ENCODE measurements at places on chromosomes 4 and X.
A peak's percentile ranks its signal among the peaks of the same experiment; 100 is the strongest.

DNA sequence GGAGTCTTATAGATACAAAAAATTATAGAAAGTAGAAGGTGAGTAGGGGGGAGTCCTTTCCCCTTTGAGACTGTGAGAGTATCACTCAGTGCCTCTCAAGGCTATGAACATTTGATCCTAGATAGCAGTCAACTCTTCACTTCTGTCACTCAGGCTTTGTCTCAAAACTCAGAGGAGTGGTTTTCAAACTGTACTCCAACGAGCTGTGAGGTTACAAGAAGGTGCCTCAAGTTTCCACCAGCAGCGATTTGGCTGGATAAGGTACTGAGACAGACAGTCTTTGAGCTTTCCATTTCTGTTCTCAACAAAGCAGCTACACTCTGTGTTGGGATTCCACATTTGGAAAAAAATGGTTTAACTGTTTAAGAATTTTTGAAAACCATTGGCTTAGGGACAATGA, 48.0 kb upstream of the NDST3 start:
- no peak for DNase-seq

DNA sequence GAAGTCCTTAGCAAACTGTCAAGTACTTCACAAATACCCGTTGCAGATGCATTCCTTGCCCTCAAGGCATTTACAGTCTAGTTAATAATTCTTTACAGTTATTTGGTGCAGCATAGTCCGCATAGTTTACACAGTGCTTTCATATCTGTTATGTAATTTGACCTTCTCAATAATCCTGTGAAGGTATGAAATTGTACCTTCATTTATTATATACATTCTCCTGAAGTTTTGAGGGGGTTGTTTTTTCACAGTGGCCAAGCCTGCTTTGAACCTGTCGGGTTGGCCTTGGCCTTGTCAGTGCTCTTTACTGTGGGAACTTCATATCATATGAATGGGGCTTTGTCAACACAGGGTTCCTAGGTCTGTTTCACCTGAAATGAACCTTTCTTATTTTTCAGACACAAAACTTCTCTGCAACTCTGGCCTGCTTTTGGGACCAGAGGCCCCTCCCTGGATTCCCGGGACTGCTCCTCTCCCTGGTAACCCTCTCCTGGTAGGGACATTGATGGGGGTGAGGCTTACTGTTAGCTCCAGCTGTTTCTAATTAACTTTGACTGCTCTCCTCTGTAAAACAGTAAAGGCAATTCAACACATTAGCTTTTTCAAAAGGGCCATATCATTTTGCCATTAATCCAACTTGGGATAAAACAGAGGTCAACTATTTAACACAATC, 9.1 kb downstream of the IGFBP7 start:
- DNase-seq: peak; percentile 41

DNA sequence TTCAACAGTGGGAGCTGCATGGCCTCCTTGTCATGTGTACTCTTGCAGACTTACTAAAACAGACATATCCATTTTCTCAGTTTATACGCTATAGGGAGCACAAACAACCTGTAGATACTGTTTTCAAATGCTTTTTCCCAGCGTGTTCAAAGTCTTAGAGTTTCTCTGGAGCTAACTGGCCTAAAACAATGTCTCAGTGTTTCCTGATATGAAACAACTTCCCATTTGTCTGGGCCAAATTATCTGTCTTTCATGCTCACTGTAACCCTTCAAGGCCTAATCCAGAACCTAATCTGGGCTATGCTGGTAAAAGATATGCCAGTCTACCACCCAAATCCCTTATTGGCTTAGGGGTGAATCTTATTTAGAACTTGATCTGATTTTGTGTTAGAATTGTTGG, 38.8 kb downstream of the RAB40A start:
- peak; percentile 45 for DNase-seq

DNA sequence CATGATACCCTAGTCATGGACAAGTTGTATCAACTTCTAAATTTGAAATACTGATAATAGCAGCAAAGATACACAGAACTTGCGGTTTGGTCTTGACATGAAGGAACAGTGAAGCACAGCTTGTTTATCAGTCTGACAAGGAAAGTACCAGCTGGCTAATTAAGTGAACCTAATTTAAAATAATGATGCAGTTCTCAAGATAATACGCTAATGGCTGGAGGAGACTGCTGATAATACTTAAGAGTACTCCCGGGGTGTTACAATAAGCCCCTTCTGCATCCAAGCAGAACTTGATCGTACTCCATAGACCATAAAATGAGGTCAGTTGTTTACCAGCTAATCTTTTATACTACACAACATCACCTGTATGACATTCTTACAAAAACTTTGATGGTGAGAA, 697.5 kb downstream of the FSTL5 start:
- DNase-seq: no peak

GRCh38 chrX:120813982-120814381, 61.7 kb downstream of the CT47B1 start:
- no peak for DNase-seq

- no peak for DNase-seq
Observed at GRCh38 chrX:12843668-12844279, 23.1 kb upstream of the TLR7 start.

DNA sequence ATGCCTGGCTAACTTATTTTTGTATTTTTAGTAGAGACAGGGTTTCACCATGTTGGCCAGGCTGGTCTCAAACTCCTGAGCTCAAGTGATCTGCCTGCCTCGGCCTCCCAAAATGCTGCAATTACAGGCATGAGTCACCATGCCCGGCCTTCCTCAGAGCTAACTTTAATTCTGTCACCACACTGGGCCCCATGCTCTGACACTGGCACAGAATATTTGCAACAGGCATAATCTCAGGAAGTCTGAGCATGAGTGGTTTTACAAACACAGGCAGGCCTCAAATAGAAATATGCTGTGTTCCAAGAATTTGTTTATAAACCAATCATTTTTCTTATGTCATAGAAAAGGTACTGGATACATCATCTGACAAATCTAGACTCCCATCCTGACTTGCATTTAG, 32.7 kb upstream of the FAM9C start:
- DNase-seq: no peak

DNA sequence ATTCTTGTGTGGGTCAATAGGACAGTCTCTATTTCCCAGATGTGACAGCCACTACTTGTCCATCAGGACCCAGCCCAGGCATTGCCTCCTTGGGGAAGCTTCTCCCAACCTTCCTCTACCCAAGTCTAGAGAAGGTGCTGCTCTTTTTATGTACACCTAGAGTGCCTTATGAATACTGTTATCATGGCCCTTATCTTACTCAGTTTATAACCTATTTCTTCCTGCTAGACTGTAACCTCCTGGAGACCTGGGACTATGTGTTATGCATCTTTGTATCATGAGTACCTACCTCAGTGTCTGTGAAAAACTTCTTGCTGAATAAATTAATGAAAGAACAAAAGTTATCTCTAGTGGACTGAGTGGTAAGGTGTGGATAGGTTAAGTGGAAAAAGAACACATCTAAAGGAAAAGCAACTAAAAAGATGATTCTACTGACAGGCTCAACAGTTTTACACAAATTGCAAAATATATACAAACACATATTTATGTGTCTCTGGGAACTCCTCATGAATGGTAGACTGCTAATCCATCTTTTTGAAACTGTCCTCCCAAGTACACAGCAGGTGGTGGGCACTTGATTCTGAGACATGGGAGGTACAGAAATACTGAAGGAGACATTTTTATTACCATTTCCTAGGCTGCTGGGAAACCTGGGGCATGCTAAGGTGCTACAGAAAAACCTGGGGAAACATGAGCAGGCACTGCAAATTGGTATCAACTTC, 106.6 kb downstream of the SH3RF1 start:
- DNase-seq: no peak

GRCh38 chrX:34918856-34919255, 23.7 kb upstream of the FAM47B start:
- peak; percentile 63 for DNase-seq

- DNase-seq: no peak
Observed at GRCh38 chrX:48936429-48937053, 17.7 kb upstream of the PIM2 start.

DNA sequence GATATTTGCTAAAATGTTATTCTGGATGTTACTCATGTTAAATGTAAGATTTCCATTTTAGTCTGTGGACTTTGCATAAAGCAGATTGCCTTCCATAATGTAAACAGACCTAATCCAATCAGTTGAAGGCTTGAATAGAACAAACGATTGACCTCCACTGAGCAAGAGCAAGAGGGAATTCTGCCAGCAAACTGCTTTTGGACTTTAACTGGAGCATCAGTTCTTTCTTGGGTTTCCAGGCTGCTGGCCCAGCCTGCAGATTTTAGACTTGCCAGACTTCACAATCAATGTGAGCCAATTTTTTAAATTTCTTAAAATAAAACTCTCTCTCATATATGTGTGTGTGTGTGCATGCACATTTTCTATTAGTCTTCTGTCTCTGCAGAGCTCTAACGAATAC, 1248.8 kb downstream of the ADGRL3 start:
- DNase-seq: no peak

GRCh38 chrX:38806875-38807621, 5.8 kb downstream of the MID1IP1 start:
- no peak for DNase-seq

DNA sequence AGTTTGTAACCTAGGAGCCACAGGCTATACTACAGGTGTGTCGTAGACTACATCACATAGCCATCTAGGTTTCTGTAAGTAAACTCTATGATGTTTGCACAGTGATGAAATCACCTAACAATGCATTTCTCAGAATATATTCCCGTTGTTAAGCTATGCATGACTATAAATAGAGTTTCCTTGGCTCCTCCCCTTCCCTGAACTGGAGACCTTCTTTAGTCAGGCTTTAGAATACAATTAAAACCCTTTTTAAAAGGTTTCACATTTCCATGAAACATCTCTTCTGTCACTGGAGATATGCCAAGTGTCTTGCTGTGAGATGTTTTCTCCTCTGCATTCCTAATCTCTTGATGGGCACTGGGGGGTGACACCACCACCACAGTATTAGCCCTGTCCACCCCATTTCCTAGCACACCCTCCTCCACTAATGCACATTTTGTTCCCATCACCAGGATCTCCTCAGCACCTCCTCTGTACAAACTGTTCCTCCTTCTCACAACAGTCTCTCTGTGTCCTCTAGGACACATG, 334.6 kb upstream of the CPEB2 start:
- no peak for DNase-seq

All from SK-MEL-5 (cell line).